Keratinocyte (primary cell): ENCODE measurements at places on chromosomes 6 and 20.

- DNase-seq: no peak
- H3K4me3 ChIP-seq: no peak overlapping the region
- no peak overlapping the region for H3K27ac ChIP-seq
- H3K36me3 ChIP-seq: no peaks in the 10 kb centered on the region
- peaks cover 5% of the 10 kb centered on the region for H3K27me3 ChIP-seq
Observed at GRCh38 chr20:868279-868678, 34.8 kb downstream of the FAM110A start.

- no peaks in the 10 kb centered on the region for H3K36me3 ChIP-seq
- no peaks in the 10 kb centered on the region for H3K27me3 ChIP-seq
- no peak overlapping the region for H3K27ac ChIP-seq
- no peaks in the 10 kb centered on the region for H3K4me1 ChIP-seq
- H3K4me3 ChIP-seq: no peak overlapping the region
Observed at GRCh38 chr20:53099856-53100255, 127.7 kb downstream of the TSHZ2 start.

- no peak for DNase-seq
- no peaks in the 10 kb centered on the region for H3K36me3 ChIP-seq
- no peak overlapping the region for H3K4me3 ChIP-seq
- H3K27me3 ChIP-seq: no peaks in the 10 kb centered on the region
- no peak overlapping the region for H3K27ac ChIP-seq
Observed at GRCh38 chr20:14299831-14300230, 37.6 kb downstream of the FLRT3 start.

GRCh38 chr6:28558629-28559028 is 32.9 kb downstream of the GPX5 start:
- no peaks in the 10 kb centered on the region for H3K36me3 ChIP-seq
- H3K27me3 ChIP-seq: peaks cover 27% of the 10 kb centered on the region
- H3K27ac ChIP-seq: no peak overlapping the region
- H3K4me1 ChIP-seq: peaks cover 2% of the 10 kb centered on the region
